Esophagus squamous epithelium (tissue), 5 donors: ENCODE measurements at places on chromosomes 2 and 18.

DNA sequence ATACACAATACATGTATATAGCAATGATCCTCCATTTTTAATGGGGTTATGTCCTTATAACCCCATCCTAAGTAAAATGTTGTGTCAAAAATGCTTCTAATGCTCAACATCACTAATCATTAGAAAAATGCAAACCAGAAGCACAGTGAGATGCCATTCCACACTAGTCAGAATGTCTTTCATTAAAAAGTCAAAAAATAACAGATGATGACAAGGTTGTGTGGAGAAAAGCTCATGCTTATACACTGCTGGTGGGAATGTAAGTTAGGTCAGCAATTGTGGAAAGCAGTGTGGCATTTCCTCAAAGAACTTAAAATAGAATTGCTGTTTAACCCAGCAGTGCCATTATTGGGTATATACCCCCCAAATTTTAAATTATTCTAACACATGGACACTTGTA, 654.9 kb upstream of the CNTNAP5 start:
- DNase-seq = no peak

DNA sequence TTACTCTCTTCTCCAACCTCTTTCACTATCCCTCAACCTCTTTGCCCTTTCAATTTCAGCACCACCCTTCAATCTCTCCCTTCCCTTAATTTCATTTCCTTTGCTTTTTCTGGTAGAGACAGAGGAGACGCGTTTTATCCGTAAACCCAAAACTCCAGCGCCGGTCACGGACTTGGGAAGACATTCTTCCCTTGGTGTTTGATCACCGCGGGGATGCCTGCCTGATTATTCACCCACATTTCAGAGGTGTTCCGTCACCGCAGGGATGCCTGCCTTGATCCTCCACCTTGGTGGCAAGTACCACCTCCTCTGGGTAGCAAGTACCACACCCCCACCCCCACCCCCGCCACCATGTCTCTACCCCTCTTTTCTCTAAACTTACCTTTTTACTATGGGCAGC, 669.4 kb upstream of the PKDCC start:
- DNase-seq = no peak

- DNase-seq = no peak
These were observed 12.6 kb upstream of the RAB1A start for GRCh38 chr2:65142515-65142914.

DNA sequence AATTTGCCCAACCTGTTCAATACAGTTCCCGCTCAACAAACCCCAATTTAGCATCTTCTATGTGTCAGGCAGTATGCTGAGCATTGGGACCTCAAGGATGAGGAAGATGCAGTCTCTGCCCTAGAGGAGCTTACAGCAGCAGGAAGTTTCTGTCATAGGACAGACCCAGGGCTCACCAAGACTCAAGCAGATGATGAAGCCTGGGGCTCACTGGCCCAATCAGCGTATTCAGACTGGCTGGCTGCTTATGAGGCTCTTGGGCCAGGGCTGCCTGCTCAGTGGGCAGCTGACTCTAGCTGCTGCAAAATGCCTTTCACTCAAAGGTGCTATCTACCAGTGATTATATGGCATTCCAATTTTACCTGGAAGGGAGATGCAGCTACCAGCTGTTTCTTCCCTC, 2.1 kb downstream of the FAM178B start:
- no peak for DNase-seq

GRCh38 chr2:224778474-224778877, 62.3 kb upstream of the CCDC195 start:
- DNase-seq = no peak

GRCh38 chr18:58225101-58225500, 181.1 kb downstream of the NEDD4L start:
- no peak for DNase-seq

GRCh38 chr2:136389809-136390208, 271.9 kb upstream of the CXCR4 start:
- no peak for DNase-seq

GRCh38 chr18:73626859-73627258, 520.8 kb downstream of the FBXO15 start:
- DNase-seq = no peak

DNA sequence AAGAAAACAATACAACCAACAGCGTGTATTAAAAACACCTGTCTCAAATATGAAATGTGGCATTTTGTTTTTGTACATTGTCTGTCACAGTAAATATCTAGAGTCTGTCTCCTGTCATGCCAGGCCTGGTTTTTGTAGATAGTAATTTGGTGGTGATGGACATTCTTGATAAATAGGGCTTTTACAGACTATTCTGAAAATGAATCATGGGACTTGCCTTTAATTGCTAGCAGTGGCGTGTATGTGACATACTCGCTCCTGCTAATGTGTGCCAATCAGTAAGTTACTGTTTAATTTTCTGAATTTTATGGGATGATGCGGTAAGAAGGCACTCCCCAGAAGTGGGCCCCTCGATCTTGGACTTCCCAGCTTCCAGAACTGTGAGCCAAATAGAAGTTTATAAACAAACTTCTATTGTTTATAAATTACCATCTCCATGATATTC, 83.7 kb downstream of the TANC1 start:
- DNase-seq = no peak

DNA sequence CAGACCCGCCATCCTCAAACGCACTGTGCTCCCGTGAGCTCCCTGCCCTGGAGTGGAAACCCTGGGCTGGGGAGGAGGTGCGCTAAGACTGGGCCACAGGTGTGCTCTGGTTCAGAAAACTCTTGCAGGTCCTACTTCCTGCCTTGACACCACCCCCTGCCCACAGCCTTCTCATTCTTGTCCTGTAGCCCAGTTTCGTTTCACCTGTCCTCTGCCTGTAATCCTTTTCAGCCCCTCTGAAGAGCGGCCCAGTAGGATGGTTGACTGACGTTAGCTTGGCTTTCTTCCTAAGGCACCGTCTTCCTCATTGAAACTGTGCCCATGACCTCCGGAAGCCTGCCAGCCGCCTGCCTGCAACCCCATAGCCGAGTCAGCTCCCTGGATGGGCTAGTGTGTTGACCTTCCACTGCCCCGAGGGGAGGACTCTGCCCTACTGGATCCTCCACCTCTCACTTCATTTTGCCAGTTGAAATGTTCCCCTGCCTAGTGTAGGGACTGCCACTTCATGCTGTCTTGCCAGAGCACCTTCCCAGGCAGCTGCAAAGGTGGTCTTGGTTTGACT, 116.9 kb downstream of the AGAP1 start:
- no peak for DNase-seq

GRCh38 chr18:21085579-21086166, 25.9 kb downstream of the ROCK1 start:
- no peak for DNase-seq
